ENCODE measurements at places on chromosomes 7 and 10. TPM values are rescaled to one million over a fixed set of nuclear protein-coding genes. Genes with fewer than 3 reads are reported as not detected.

Gene EN2
- 0.69 TPM for total RNA-seq

Gene TMEM270
- not detected for total RNA-seq

- peak; percentile 62 for DNase-seq
Measured at GRCh38 chr7:100132697-100133151, 6.0 kb downstream of the MBLAC1 start.

- DNase-seq: peak; percentile 62
Measured at GRCh38 chr7:120554960-120555571, 282.1 kb downstream of the KCND2 start.

GRCh38 chr7:111735661-111736551, 173.6 kb upstream of the IMMP2L start:
- DNase-seq: peak; percentile 76

DNA sequence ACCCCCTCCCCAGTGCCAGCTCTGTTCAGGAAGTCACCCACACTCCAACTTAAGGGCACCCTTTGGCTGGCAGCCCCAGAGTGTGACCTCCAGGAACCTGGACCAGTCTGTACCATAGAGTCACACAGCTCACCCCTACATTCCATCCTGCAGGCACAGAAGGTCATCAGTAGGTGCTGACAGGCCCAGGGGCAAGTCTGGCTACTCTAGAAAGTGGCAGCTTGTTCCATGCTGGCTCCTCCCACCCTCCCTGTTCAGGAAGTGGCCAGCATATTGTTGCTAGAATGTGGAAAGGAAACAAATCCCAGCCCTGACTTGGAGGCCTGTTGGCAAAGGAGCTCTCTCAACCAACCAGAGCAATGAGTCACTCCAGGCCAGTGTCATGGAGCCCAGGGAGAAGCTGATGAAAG, 3.2 kb upstream of the NCOA4 start:
- peak; percentile 70 for DNase-seq

GRCh38 chr7:32179567-32179966, 109.4 kb upstream of the PDE1C start:
- no peak for DNase-seq

GRCh38 chr10:68303849-68304412, 27.9 kb upstream of the HNRNPH3 start:
- no peak for DNase-seq

DNA sequence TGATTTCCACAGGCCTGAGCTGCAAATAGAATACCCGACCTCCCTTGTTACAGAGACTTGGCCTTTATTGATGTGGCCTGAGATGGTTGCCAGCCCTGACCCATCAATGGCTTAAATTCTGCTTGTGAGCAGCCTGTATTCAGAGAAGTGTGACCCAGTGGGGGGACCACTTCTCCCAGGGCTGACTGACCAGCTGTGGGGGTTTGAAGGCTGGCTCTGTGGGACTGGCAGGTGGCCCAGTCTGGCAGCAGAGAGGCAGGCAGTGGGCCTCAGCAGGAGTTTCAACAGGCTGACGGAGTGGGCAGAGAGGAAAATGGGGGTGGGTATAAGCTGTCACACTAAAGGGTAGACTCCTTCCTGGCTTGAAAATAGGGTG, 12.2 kb upstream of the PPIF start:
- no peak for DNase-seq

Measured in LHCN-M2 (cell line).